ENCODE measurements at places on chromosomes 13 and 19.

DNA sequence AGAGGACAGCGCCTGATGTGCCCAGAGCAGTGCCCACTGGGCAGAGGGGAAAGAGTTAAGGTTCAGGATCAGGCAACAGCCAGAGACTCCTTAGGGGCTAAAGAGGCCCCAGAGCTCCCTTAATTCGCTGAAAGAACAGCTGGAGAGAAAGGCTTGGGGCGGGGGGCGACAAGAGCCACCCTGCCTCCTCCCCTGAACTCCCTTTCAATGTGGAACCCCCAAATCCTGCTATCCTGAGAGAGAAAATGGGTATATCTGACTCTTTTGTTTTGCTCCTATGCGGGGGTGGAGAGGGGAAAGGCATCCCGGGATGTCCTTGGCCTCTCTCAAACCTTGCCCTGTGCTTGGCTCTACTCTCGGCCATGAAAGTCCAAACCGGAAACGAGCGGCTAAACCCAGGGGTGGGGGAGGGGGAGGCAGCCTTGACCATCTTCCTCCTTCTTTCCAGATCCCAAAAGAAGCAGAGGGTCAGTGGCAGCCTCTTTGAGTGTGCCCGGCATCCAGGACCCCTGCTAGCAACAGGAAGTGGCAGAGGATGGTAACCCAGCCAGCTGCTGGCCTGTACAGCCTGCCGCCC, 4.7 kb downstream of the PRKACA start:
- no peak for DNase-seq

DNA sequence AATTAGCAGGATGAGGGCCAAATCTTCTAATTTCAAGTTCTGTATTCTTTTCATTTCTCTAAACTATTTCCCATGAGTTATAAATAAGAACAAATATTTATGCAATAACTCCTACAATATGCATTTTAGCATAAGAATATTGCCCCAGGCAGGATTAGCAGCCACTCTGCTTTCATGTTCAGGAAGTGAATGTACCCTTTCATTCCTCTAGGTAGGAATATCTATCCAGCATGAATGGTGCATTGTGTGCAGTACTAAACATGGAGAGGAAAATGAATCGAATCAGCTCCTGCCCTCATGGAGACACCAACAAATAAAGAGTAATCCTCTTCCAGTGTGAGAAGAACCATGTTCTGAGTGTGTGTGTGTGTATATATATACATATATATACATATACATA, 41.0 kb downstream of the LHFPL6 start:
- no peak for DNase-seq

DNA sequence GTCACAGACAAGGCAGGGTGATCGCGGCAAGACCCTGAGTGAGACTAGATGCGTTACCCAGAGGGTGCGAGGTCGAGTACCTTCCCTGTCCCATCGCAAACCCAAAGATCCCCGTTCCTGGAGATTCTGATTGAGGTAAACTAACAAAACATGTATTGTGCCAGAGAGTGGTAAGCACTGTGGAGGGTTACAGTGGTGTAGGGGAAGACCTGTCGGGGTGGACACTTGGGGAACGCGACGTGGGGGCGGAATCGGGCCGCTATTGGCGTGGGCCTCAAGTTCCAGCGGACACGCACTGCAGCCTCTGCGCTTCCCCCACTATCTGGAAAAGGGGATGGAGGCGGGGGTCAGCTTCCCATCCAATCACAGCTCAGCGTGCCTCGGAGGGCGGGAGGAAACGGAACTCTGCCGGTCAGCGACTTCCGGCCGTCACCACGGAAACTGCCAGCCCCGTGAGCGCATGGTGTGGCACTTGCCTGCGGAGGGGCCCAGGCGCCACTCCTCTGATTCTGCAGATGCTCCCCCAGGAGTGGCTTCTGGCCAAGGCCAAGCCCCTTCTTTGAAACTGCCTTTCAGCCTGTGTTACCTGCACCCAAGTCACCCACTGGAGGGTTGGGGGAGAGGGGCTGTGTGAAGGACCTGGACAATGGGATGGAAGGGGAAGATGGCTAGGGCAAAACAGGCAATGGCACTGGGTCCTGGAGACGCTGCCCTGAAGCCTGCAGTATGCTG, 1.0 kb upstream of the UBE2M start:
- no peak for DNase-seq

DNA sequence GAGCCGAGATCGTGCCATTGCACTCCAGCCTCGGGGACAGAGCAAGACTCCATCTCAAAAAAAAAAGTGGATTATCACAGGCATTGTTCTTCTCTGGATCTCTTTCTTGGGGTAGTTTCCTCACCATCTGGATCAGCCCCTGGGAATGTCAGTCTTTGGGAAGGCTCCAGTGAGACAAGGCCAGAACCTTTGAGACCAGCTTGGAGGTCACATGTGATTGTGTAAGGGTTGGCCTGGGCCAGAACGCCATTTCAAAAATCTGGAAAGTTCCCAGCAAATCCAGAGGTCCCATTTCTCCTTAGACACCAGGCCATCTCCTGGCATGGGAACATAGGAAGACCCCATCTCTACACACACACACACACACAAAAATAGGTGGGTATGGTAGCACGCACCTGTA, 14.2 kb upstream of the ANGPTL8 start:
- DNase-seq, result no peak

- DNase-seq, result no peak
Observed at GRCh38 chr19:3404324-3405260, 38.2 kb downstream of the NFIC start.

DNA sequence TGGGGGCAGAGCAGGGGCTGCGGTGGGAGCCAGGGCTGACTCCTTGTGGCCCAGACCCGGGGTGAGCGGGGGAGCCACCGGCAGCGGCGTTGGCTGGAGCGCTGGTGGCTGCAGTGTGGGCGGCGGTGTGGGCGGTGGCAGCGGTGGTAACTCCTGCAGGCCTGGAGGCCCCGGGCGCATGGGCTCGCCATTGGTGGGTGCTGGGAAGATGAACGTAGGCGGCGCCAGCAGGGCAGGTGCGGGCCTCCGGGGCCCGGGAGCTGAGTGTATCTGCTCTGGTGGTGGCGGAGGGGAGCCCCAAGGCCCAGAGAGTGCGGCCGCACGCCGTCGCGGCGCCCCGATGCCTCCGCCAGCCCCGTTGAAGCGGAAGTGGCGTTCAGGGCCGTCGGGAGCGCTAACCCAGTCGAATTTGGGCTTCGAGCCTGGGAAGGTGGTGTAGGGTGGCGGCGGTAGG, 2.0 kb downstream of the GGN start:
- no peak for DNase-seq

DNA sequence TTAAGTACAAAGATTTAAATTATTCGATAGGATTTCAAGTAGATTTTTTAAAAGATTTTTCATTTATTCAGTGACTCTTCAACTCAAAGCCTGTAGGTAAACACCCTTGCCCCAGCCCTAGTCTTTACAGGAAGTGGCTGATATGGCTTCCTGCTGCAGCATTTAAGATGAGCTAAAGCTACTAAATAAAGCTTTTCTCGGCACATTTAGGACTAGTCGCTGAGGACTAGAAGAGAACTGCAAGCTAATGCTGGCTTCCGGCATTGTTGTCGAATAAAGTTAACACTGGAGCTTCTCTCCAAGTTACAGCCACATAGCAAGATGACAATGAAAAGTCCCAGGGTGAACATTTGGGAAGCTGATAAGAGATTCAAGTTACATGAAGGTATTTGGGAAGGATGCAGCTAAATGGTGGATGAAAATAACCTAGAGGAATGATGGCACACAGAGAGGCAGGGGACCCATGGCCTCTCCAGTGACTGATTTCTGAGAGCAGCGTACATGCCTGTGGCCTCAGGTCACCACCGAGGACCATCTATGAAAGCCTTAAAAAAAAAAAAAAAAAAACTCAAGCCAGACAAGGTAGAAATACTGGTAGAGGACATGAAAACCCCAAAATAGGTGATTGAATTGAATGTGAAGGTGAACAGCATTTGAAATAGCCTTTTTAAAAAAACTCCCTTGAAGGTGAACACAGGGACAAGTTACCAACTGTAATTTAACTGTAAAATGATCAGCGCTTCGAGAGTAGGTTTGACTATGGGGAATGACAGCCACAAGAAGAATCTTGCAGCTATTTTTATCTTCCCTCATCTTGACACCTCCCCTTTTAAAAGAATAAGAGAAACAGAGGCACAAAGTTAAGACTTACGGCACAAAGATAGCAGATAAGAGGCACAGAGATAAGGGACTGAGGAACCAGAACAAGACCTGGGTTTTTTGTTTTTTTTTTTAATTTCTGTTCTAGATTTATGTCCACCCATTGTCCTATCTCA, 155.4 kb downstream of the DCT start:
- no peak for DNase-seq

Measured in stimulated activated CD4-positive, alpha-beta T cell treated with anti-CD3 and anti-CD28 coated beads, Interleukin-15, amount 100 ng/mL, for 1 hour (primary cell).